ENCODE measurements at places on chromosomes 13 and 19.

- H3K36me3 ChIP-seq: no peaks in the 10 kb centered on the region
- no peak for DNase-seq
- H3K27me3 ChIP-seq: no peaks in the 10 kb centered on the region
- no peak overlapping the region for H3K4me3 ChIP-seq
- no peaks in the 10 kb centered on the region for H3K4me1 ChIP-seq
Measured at GRCh38 chr13:33445024-33445423, 159.5 kb upstream of the STARD13 start.

GRCh38 chr19:18995804-18996241, 37.5 kb downstream of the SUGP2 start:
- H3K27me3 ChIP-seq: no peaks in the 10 kb centered on the region
- no peaks in the 10 kb centered on the region for H3K4me1 ChIP-seq
- no peak overlapping the region for H3K4me3 ChIP-seq
- no peak for DNase-seq
- no peak overlapping the region for H3K27ac ChIP-seq

- no peak for DNase-seq
- no peak overlapping the region for H3K4me3 ChIP-seq
- H3K27ac ChIP-seq: no peak overlapping the region
- no peaks in the 10 kb centered on the region for H3K4me1 ChIP-seq
Measured at GRCh38 chr13:112159575-112160547, 92.9 kb downstream of the SOX1 start.

DNA sequence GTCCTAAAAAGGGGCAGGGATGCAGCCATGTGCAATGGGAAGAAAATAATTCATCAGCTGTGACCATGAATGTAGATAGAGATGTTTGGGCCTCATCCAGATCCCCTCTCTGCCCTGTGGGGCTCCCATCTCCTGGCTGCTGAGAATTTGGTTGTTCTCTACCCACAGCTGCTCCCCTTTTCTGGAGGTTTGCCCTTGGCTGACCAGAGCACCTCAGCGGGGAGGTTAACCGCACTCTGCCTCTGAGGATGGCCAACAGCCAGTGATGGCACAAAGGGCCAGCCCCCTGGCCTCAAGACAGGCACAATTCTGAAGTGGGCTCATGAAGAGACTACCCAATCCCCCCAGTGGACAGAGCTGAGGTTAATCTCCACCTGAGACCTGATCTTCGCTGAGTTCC, 61.5 kb upstream of the SERP2 start:
- H3K4me1 ChIP-seq: peaks cover 35% of the 10 kb centered on the region
- H3K4me3 ChIP-seq: no peak overlapping the region
- DNase-seq: no peak

DNA sequence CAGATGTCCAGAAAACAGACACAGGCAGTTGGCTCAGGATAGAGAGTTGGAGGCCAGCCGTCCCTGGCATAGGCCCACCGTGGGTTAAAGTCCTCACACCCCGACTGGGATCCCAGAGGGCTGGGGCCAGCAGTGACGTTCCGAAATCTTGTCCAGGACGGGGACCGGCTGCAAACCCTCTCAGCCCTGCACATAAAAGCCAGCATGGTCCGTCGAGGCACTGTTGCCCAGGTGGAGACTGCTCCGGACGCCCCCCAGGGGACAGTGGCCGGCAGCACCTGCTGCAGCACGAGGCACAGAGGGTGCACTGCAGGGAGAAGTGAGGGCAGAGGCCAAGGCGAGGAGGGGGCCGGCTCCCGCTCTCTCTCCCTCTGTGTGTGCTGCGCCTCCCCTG, 4.3 kb upstream of the IFNL2 start:
- H3K27me3 ChIP-seq: no peaks in the 10 kb centered on the region
- no peaks in the 10 kb centered on the region for H3K36me3 ChIP-seq
- no peak overlapping the region for H3K4me3 ChIP-seq

DNA sequence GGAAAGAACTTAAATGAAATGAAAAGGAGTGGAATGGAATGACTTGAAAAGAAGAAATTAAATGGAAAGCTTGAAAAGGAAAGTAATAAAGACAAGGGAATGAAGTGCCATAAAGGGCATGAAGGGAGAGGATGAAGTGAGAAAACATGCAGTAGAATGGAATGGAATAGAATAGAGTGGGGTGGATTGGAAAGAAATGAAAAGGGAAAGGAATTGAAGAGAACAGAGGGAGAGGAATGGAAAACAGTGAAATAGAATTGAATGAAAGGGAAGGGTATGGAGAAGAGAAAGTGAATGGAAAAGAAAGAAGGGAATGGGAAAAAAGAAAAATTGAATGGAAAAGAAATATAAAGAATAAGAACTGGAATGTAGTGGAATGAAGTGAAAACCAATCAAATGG, 9.2 kb upstream of the ZNF180 start:
- no peak for DNase-seq
- H3K4me1 ChIP-seq: no peaks in the 10 kb centered on the region
- no peaks in the 10 kb centered on the region for H3K36me3 ChIP-seq
- no peak overlapping the region for H3K27ac ChIP-seq

GRCh38 chr19:7870571-7871436, 3.4 kb downstream of the PRR36 start:
- H3K4me1 ChIP-seq: no peaks in the 10 kb centered on the region
- no peaks in the 10 kb centered on the region for H3K36me3 ChIP-seq
- no peak overlapping the region for H3K4me3 ChIP-seq
- no peaks in the 10 kb centered on the region for H3K27me3 ChIP-seq
- no peak for DNase-seq

- no peaks in the 10 kb centered on the region for H3K36me3 ChIP-seq
- DNase-seq: no peak
- H3K27me3 ChIP-seq: no peaks in the 10 kb centered on the region
- no peak overlapping the region for H3K27ac ChIP-seq
- H3K4me1 ChIP-seq: peaks cover 3% of the 10 kb centered on the region
Measured at GRCh38 chr19:47389150-47389556, 30.2 kb downstream of the MEIS3 start.

- H3K27me3 ChIP-seq: peaks cover under 1% of the 10 kb centered on the region
- H3K4me1 ChIP-seq: no peaks in the 10 kb centered on the region
- H3K4me3 ChIP-seq: no peak overlapping the region
- no peak for DNase-seq
- H3K27ac ChIP-seq: no peak overlapping the region
Measured at GRCh38 chr13:79309690-79310089, 96.4 kb downstream of the RBM26 start.
